ENCODE measurements at places on chromosomes 5 and 9. TPM values are rescaled to one million over a fixed set of nuclear protein-coding genes. Genes with fewer than 3 reads are reported as not detected.
A peak's percentile ranks its signal among the peaks of the same experiment; 100 is the strongest.

GRCh38 chr9:36995927-36996705 is 38.0 kb downstream of the PAX5 start:
- H3K4me3 ChIP-seq, result no peak overlapping the region
- H3K27me3 ChIP-seq, result no peaks in the 10 kb centered on the region
- peak; percentile 76 for DNase-seq
- H3K27ac ChIP-seq, result no peak overlapping the region
- H3K4me1 ChIP-seq, result peaks cover 14% of the 10 kb centered on the region

- no peak overlapping the region for H3K27ac ChIP-seq
- no peaks in the 10 kb centered on the region for H3K36me3 ChIP-seq
- H3K27me3 ChIP-seq, result no peaks in the 10 kb centered on the region
- no peak overlapping the region for H3K4me3 ChIP-seq
These were observed 13.0 kb downstream of the ERAP1 start for GRCh38 chr5:96794757-96795156.

DNA sequence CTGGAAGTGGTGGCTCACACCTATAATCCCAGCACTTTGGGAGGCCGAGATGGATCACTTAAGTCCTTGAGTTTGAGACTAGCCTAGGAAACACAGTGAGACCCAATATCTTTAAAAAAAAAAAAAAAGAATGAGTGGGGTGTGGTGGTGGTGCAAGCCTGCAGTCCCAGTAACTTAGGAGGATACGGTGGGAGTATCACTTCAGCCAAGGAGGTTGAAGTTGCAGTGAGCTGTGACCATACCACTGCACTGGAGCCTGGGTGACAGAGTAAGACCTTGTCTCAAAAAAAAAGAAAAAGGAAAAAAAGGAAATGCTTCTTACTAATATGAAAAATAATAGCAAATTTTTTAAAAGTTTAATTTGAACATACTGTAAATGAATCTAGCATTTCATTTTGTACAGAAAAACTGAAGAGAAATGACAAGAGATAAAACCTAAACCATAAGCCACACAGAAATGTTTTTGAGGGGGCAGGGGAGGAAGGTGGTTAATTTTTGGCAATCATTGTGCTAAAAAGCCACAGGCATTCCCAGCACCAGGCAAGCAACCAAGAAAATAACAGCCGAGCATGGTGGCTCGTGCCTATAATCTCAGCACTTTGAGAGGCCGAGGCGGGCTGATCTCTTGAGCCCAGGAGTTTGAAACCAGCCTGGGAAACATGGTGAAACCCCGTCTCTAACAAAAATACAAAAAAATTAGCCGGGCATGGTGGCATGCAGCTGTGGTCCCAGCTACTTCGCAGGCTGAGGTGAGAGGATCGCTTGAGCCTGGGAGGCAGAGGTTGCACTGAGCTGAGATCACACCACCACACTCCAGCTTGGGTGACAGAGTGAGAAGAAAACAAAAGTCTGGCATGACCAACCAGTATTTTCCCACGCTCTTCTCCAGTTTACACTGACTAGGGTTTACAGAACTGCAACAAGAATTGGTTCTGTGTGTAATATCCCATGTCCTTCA is 114.5 kb upstream of the NR5A1 start:
- no peak overlapping the region for H3K4me3 ChIP-seq
- no peaks in the 10 kb centered on the region for H3K36me3 ChIP-seq
- no peaks in the 10 kb centered on the region for H3K27me3 ChIP-seq
- no peaks in the 10 kb centered on the region for H3K4me1 ChIP-seq
- H3K27ac ChIP-seq, result no peak overlapping the region
- DNase-seq, result no peak

- H3K27me3 ChIP-seq, result no peaks in the 10 kb centered on the region
- no peaks in the 10 kb centered on the region for H3K36me3 ChIP-seq
- H3K4me1 ChIP-seq, result no peaks in the 10 kb centered on the region
- no peak overlapping the region for H3K27ac ChIP-seq
- H3K4me3 ChIP-seq, result no peak overlapping the region
- no peak for DNase-seq
These were observed 6.0 kb upstream of the RICTOR start for GRCh38 chr5:39080168-39080567.

- no peak overlapping the region for H3K27ac ChIP-seq
- no peak for DNase-seq
- H3K4me1 ChIP-seq, result no peaks in the 10 kb centered on the region
- H3K4me3 ChIP-seq, result no peak overlapping the region
These were observed 1.1 kb downstream of the SLC27A6 start for GRCh38 chr5:128966375-128966774.

DNA sequence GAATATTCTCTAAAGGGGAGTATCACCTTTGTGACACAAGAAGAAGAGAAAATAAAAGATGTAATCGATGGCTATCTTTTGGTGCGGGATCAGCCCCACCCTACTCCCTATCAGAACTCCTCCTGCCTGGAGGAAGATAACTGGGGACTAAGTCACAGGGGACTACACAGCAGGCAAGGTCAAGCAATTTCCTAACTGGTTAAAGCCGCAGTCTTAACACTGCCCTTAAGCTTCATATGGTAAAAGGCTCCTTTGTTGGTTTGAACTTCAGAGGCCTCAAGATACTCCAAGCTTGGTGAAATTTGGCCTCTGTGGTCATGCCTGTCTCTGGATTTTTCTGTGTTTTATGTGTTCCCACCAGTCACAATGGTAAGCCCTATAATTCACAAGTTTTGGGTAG is 1.3 kb upstream of the SHISAL2B start:
- DNase-seq, result no peak
- H3K27ac ChIP-seq, result no peak overlapping the region
- H3K27me3 ChIP-seq, result no peaks in the 10 kb centered on the region

DNA sequence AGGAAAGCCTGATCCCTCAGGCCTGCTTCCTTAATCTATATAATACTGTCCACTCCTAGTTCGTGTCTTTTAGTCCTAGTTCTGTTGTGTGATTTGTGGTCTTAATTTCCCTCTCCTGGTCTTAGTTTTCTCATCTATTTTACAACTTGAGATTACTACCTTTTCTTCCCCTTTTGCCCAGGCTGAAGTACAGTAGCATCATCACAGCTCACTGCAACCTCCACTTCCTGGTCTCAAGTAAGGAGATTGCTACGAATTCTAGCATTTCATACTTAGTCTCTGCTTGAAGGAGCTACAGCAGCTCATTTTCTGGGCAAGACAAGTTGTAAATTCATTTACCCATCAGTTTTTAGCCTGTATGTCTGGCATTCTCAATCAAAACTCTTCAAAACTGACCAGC is 5.5 kb downstream of the TRIM32 start:
- no peak overlapping the region for H3K4me3 ChIP-seq
- H3K4me1 ChIP-seq, result peaks cover 33% of the 10 kb centered on the region
- H3K27ac ChIP-seq, result no peak overlapping the region
- no peak for DNase-seq
- peaks cover 2% of the 10 kb centered on the region for H3K36me3 ChIP-seq

DNA sequence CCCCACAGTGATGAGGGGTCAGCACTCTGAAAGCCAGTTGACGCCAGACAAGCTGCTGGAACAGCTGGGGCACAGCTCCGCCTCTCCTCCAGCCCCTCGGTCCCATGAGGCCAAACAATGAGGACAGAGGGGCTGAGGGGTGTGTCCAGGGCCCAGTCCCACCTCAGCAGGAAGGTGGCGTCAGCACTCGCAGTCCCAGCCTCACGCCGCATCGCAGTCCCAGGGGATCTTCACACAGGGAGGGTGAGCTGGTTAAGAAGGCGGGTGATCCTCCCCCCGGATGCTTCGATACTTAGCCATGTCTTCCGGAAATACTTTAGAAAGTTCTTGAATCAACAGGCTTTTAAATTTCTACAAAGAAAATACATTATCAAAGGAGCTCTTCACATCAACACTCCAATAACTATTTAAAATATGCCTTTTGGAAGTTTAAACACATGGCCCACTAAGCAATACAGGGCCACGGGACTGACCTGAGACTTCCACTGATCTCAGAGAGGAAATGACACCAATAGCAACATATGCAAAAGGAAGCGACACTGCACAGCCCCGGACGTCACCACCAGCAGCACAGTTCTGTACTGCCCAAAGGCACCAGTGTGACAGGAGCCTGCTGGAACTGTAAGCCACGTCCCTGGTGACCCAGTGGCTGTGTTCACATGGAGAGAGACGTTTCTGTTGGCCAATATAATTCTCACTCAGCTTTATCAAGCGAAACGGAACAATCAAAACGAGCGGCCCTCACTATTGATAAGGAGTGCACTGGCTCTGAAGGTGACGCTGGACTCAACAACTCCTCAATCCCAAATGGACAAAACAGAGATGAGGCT is 5.9 kb downstream of the MED10 start:
- no peaks in the 10 kb centered on the region for H3K36me3 ChIP-seq
- no peaks in the 10 kb centered on the region for H3K27me3 ChIP-seq
- H3K4me3 ChIP-seq, result no peak overlapping the region
- DNase-seq, result no peak

- DNase-seq, result no peak
- H3K4me1 ChIP-seq, result no peaks in the 10 kb centered on the region
- H3K27me3 ChIP-seq, result no peaks in the 10 kb centered on the region
- no peaks in the 10 kb centered on the region for H3K36me3 ChIP-seq
- no peak overlapping the region for H3K4me3 ChIP-seq
These were observed 547.1 kb downstream of the CCDC171 start for GRCh38 chr9:16099732-16100536.

DNA sequence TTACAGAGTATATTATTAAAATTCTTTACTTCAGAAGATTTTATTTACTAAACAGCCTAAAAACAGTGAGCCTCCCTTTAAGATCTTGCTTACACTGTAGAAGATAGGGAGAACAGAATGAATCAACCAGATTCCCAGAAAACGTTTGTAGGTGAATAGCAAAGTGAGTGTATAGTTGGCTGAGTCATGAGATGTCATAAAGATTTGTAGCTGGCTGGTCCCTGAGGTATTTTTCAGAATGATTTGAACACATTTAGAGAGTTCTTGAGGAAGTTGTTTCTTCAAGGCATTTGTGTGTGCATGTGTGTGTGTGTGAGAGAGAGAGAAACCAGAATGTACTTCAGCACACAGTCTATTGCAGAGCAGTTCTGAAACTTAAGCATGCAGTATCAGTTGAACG is 159.4 kb upstream of the PRR16 start:
- H3K4me3 ChIP-seq, result no peak overlapping the region
- H3K4me1 ChIP-seq, result no peaks in the 10 kb centered on the region
- no peak for DNase-seq
- H3K36me3 ChIP-seq, result no peaks in the 10 kb centered on the region
- no peaks in the 10 kb centered on the region for H3K27me3 ChIP-seq
- no peak overlapping the region for H3K27ac ChIP-seq

GRCh38 chr9:124267271-124267807 is 9.6 kb downstream of the NEK6 start:
- no peak for DNase-seq
- H3K27me3 ChIP-seq, result no peaks in the 10 kb centered on the region
- H3K36me3 ChIP-seq, result no peaks in the 10 kb centered on the region
- H3K4me3 ChIP-seq, result no peak overlapping the region

DNA sequence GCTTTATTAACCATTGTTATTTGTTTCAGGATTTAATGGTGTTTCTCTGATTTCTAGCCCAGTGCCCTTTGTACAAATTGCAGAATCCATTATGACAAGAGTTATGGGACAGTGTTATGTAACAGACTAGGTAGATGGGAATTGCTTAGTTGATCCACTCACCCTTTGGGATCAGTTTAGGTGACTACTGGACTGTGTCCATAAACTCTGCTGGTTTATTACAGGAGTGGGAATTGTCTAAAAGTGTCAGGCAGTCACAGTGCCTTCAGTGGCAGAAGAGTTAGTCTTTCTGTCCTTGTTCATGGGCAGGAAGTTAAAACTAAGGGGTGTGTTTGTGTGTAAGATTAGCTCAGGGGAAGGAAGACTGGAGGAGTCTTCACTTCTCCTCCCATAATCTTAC is 29.3 kb downstream of the RCL1 start:
- no peak overlapping the region for H3K4me3 ChIP-seq
- no peaks in the 10 kb centered on the region for H3K27me3 ChIP-seq
- no peaks in the 10 kb centered on the region for H3K36me3 ChIP-seq
- no peaks in the 10 kb centered on the region for H3K4me1 ChIP-seq

- H3K4me3 ChIP-seq, result no peak overlapping the region
- no peak overlapping the region for H3K27ac ChIP-seq
- DNase-seq, result no peak
- H3K27me3 ChIP-seq, result no peaks in the 10 kb centered on the region
These were observed 168.1 kb downstream of the EFNA5 start for GRCh38 chr5:107502676-107503060.

CENPH gene
- total RNA-seq, result 4.2 TPM

ESM1 gene
- total RNA-seq, result not detected

SLC6A19 gene
- 9.9 TPM for total RNA-seq
